Fibroblast of the aortic adventitia (primary cell): ENCODE measurements at places on chromosomes 3 and 15.

DNA sequence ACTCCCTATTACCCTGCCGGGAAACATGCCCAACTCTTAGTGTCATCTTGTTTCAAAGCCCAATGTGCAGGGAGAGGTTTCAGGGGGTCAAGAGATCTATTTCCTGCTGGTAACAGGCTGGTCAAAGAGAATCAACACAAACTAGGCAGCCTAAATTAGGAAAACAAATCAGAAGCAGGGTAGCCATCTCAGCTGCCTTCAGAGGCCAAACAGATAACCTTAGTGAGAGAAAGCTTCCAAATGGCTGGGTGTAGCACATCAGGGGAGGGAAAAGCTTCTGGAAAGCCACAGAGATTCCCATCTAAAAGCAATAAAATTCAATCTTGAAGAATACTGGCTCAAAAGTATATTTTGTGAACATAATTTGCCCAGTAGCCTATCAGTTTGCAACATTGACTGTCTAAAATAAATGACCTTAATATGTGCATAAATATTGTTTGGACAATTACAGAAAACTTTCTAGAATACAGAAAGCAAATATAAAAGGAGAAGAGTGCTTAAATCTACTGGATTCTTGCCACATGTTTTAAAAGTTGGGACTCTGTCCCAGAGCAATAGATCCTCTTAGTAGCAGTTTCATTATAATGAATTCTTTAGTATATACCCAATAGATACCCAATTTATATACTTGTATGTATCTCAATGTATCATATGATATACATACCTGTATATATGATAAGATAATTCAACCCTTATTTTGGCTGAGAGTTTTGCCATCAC lies 371.9 kb upstream of the RARB start:
- DNase-seq: no peak

DNA sequence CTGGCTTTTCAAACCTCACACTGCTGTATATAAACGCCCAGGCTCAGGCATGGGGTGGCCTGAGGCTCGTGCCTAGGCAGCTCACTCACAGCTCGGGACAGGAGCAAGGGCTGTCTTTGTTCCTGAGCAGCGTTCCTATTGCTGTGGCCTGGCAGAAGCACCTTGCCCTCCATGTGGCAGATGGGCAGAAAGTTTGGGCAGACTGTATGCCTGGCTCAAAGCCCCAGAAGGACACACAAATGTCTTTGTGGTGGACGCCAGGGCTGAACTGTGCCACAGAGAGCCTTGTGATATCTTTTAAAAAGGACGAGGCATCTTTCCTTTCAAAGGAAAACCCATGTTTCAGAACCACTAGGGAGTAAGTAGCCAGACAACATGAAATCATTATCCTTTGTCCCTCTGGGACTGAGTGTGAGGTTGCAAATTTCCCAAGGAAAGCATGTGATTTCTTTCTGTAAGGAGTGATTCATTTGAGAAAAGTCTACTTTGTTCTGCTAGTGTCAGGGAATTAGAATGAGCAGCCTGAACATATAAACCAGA lies 29.3 kb upstream of the UBE2E1 start:
- peak; percentile 93 for DNase-seq

- DNase-seq: no peak
Measured at GRCh38 chr15:67022587-67023105, 42.8 kb upstream of the SMAD3 start.

DNA sequence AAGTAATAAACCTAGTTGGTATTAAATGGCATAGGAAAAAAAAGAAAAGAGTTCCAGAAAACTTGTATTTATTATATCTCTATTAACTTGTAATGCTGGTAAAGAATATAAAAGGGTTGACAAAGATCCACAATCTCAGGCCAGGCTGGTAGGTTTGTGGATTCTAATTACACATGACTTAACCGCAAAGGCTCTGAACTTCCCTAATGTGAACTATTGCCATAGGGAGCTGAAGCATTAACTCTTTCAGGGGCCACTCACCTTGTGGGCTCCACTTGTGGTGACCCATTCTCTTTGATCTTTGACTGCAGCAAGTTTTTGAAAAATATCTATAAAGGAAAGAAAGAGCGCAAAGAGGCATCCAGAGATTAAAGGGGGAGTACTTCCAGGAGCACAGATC lies 58.5 kb downstream of the NEK10 start:
- DNase-seq: no peak

GRCh38 chr3:39000008-39000450 lies 51.7 kb downstream of the SCN11A start:
- DNase-seq: peak; percentile 79

- no peak for DNase-seq
Measured at GRCh38 chr3:171269542-171269941, 190.7 kb downstream of the TNIK start.

DNA sequence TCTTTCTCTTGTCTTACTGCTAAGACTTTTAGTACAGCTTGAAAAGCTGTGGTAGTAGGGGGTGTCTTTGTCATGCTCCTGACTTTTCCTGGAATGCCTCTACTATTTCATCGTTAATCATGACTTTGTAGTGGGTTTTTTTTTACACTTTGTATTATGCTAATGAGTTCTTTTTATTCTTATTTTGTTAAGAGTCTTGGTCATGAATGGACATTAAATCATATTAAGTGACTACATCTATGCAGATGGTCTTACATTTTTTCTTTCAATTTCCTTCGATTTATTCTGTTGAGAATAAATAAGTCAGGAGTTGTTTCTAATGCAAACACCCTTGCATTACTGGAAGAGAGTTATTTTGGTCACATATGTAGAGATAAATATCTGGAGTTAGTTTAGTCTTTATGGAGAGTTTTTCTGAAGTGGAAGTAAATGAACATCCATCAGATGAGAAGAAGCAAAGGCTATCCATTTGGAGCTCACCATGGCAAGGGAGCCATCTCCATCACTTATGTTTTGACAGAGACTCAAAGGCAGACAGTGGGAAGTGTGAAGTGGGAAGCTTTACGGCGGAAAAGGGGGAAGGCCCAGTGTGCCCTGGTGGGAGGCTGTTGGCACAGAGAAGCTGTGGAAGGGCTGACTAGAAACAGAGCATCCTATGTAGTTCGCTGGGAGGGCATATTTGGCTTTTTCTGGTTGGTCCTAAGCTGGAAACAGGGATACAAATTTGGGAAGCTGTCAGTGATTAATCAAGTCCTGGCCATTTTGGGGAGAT lies 73.1 kb upstream of the PRR23E start:
- DNase-seq: no peak

DNA sequence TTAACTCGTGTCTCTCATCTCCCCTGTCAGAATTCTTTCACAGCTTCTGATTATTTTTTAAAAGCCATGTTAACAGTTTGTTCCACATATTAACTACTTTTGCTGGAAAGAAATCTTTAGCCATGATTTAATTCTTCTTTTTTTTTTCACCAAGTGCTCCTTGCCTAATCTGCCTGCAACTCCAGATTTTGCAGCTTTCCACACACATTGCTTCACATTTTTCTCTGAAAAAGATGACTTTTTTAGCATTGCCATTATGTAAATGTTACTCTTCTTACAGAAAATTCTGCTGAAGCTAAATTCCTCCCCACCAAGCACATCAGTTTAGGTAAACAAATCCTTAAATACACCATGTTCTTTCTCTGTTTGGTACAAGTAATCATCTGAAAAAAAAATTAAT lies 23.4 kb upstream of the PPARG start:
- no peak for DNase-seq

GRCh38 chr3:6781092-6781491 lies 79.8 kb upstream of the GRM7 start:
- DNase-seq: no peak

GRCh38 chr15:86164232-86164898 lies 84.7 kb downstream of the AGBL1 start:
- peak; percentile 12 for DNase-seq

DNA sequence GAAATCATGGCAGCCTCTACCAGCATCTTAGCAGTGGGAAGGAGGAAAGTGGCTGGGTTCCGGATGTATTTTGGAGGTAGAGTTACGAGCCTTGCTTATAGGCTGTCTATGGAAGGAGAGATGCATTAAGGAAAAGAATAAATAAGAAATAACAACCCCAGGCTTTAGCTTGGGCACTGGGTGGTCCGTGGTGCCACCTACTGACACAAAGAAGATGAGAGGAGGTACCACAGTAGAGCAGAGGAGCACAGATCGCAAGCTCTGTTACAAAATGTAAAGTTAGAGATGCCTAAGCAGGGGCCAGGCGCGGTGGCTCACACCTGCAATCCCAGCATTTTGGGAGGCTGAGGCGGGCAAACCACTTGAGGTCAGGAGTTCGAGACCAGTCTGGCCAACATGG lies 74.8 kb downstream of the TMEM39A start:
- no peak for DNase-seq

DNA sequence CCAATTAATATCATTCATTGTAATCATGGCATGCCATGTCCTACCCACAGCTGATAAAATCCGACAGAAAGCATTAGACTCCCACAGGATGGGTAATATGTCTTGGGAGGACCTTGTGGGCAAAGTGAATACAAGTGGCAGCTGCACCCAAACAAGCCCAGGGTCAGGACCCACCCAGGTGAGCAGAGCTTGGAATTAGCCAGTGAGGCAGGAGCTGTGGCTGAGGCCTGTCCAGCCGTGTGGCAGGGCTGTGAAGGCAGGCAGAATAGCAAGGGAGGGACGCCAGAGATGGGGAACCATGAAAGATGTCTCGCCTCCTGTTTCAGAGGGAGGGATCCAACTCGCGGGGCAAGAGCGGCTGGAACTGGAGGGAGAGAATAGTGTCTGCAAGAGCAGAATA lies 74.5 kb downstream of the PPCDC start:
- no peak for DNase-seq
